Glomerular endothelial cell (primary cell): ENCODE measurements at places on chromosomes 2 and 18.

DNA sequence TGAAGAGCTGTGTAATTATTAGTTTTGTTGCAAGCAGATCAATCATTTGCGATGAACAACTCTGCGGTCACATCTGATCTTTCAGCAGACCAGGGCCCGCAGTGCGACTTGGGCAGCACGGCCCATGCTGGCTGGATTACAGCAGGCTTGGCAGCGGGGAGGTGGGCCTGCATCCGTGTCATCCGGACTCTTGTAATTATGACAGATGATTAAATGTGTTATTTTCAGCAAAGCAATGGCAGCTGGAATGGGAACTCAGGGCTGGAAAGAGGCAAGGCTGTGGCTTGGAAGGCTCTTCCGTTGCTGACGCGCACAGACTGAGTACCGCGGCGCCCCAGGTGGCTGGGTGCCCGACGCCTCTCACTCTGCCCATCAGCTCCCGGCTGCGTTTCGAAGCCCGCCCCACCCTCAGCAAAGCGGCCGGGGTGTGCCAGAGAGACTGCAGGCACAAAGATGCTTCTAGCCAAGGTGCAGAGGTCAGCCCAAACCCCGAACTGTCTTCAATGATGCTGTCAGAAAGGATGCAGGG lies 397.4 kb upstream of the SALL3 start:
- no peak for DNase-seq

DNA sequence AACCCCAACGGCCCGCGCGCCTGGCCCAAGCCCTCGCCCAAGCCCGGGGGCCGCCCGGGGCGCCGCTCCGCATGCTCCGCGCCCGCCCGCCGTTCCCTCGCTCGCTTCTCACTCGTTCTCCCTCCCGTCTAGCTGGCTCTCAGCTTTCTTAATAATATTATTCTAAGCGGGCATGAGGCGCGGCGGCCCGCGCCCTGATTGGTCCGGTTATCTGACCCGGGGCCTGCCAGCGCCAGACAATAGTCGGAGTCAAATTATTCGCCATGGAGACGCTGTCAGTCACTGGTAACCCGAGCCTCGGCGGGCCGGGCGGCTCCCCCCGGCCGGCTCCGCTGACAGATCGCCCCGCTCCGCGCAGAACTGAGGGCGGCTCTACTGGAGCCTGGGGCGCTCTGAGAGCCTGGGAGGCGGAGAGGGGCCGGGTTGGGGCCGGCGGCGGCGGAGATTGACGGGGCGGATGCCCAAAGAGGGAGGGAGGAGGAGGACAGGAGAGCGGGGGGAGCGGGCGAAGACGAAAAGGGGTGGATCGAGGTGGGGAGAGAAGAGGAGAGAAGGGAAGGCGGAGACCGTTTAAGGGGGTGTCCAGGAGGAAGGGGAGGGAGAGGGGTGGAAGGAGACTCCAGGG lies at the start of gene SIX2:
SIX2 (minus strand) TSS at position 150 of the 625 bp plus-strand sequence. CDS start 342 bp downstream, outside the sequence.
- peak; percentile 37 for DNase-seq

GRCh38 chr18:55862693-55863390 lies 274.9 kb upstream of the TCF4 start:
- DNase-seq: no peak

GRCh38 chr2:178072000-178072382 lies 586 bp downstream of the PDE11A start:
- no peak for DNase-seq

GRCh38 chr2:14492920-14493503 lies 139.5 kb upstream of the LRATD1 start:
- DNase-seq: peak; percentile 39

DNA sequence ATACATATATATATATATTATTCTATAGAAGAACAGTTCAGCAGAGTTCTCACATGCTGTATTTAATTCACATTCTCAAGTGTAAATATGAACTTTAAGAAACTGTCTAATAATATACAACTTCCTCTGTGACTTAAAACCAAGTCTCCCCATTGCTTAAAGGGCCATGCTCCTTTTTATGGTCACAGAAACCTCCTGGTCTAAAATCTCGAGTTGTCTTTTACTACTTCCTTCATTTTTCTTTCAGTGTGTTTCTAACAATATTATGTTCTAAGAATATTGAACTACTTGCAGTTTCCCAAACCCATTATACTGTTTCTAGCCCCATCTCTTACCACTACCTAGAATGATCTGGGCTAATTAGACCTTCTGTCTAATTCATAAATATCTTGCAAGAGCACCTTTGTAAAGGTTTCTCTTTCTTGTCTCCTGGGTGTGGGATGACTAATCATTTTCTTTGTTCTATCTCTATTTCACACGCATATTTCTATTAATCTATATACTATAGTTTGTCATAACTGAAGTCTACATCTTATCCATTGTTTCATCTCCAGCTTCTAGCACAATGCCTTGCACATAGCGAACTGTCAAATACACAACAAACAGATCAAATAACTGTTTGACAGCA lies 48.8 kb downstream of the ERBB4 start:
- DNase-seq: no peak

DNA sequence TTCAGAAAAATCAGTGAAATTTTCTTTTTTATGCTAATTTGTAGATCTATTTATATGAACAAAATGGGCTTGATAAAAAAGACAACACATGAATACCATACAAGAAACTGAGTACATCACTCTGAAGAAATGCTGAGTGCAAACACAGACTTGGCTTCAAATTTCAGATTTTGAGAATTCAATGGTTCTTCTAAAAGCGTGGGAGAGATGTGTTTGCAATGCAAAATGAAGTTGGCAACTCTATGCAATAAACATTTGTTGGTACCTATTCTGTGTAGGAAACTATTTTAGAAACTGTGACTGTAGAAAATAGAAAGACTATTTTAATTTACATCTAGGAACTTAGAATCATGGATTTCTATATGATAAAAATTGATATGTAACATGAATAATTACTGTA lies 1834.1 kb upstream of the CELF4 start:
- no peak for DNase-seq

- no peak for DNase-seq
Observed at GRCh38 chr2:48207851-48208250, 301.6 kb upstream of the FBXO11 start.

- no peak for DNase-seq
Observed at GRCh38 chr2:123116595-123116994, 908.5 kb upstream of the CNTNAP5 start.

DNA sequence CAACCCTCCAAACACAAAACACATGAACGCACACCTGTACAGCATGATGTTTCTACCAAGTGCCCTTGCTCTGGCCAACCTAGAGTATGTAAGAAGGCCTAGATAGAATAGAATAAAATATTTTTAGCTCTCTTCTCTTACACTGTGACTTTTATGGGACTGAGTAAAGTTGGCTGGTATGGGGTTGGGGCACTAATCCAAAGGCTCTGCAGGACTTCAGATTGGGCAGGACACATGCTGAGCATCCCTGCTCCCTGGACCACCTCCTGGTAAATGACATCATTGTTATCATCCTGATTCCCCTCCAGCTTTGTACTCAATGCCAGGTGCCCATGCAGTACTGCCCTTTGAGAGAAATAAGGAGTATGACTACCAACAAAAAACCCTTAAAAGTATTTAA lies 322.2 kb downstream of the SLC8A1 start:
- DNase-seq: no peak

- DNase-seq: no peak
Observed at GRCh38 chr2:2399396-2399795, 68.3 kb upstream of the MYT1L start.

DNA sequence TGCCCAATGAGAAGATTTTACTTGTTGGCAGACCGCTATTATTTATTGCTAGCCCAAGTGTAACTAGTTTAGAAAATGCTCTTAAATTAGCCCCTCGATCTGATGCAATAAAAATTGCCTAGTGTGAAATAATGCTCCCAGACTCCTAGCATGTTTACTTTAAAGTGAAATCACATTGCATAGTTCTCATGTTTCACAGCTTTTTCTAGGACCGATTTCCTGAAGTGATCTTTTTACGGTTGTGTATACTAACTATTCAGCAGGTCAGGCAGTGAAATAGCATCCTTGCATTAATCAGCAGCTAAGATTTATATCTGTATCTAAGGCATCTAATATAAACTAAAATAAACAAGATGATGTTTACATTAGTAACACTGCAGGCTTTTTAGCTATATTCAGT lies 52.4 kb downstream of the PMS1 start:
- no peak for DNase-seq

- no peak for DNase-seq
Observed at GRCh38 chr18:59141294-59142068, 1.8 kb downstream of the SEC11C start.

GRCh38 chr2:41782306-41783158 lies 265.3 kb upstream of the PKDCC start:
- no peak for DNase-seq

DNA sequence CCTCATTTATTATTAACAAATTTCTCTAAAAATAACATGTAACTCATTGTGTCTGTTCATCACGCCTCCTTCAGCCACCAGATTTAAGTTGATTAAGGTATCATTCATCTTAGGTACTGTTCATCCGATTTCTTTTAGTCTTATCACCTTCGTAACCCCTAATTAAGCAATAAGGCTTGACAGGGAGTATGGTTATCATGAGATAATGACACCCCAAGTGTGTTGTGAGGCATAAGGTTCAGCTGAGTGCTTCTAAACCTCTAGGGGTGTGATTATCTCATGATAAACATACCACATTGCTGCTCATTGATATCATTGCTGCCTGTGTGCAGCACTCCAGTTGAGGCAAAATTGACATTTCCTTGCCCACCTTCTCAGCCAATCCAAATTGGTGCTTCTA lies 158.9 kb upstream of the BOD1L2 start:
- no peak for DNase-seq

GRCh38 chr2:16632598-16632997 lies 33.0 kb downstream of the CYRIA start:
- no peak for DNase-seq

DNA sequence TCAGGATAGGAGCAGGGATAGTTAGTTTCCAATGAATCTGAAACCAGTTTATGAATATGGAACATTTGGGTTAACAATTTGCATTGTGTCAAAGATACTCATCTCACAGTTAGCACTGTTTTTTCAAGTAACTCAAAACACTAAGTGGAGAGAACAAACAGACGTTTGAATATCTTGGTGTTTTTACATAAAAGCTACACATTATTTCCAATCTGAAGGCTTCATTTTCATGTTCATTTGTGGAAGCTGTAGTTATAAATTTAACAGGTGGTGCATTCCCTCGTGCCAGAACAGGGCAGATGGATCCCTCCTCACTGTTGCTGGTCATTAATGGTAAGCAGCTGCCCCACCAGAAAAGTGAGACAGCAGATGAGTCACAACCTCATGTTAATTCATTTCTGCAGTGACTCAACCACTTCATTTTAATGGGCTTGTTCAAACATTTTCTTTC lies 286.9 kb downstream of the TMX3 start:
- DNase-seq: peak; percentile 25

- DNase-seq: no peak
Observed at GRCh38 chr2:64946769-64947247, 42.4 kb upstream of the SLC1A4 start.

DNA sequence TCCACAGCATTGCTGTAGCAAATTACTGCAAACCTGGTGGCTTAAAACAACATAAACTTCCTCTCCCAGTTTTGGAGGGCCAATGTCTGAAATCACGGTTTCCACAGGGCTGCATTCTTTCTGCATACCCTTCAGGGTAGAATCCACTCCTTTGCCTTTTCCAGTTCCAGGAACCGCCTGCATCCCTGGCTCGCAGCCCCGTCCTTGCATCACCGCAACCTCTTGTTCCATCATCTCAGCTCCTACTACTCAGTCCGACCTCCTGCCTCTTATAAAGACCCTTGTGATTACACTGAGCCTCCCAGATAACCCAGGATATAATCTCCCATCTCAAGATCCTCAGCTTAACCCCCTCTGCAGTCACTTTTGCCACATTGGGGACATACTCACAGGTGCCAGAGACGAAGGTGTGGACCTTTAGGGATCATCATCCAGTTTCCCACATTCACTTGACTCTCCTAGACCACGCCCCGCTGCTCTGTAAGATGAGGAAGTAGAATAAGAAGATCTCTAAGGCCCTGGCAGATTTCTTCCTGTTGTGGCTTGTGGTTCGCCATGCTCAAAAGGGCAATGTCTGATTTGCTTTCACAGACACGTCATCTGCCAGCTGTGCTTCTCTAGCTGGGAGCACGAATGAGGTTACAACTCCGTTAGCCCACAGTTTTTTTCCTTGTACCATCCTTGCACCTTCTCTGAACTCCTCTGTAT lies 103.6 kb upstream of the AGAP1 start:
- DNase-seq: no peak

- no peak for DNase-seq
Observed at GRCh38 chr18:39935598-39935997, 2019.4 kb upstream of the PIK3C3 start.

DNA sequence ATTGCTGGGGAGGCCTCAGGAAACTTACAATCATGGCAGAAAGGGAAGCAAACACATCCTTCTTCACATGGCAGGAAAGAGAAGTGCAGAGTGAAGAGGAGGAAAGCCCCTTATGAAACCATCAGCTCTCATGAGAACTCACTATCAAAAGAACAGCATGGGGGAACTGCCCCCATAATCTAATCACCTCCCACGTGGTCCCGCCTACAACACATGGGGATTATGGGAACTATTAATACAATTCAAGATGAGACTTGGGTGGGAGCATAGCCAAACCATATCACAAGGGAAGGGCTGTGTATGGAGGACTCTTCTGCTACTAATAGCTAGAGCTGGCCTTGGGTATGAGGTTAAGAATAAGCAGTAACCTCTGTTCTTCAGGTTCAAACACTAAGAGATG lies 8.8 kb upstream of the SETBP1 start:
- DNase-seq: no peak

DNA sequence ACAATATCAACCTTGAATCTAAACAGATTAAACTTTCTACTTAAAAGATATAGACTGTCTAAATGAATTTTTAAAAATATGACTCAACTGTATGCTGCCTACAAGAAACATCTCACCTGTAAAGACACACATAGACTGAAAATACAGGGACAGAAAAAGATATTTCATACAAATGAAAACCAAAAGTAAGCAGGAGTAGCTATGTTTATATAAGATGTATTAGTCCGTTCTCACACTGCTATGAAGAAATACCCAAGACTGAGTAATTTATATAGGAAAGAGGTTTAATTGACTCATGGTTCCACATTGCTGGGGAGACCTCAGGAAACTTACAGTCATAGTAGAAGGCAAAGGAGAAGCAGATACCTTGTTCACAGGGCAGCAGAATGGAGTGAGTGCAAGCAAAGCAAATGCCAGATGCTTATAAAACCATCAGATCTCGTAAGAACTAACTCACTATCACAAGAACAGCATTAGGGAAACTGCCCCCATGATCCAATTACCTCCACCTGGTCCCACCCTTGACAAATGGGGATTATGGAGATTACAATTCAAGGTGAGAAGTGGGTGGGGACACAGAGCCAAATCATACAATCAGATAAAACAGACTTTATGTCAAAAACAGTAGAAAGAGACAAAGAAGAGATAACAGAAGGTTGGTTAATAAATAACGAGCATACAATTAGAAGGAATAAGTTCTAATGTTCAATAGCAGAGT lies 214.4 kb upstream of the SLC39A10 start:
- DNase-seq: no peak
